ENCODE measurements at places on chromosomes 1 and 21. TPM values are rescaled to one million over a fixed set of nuclear protein-coding genes. Genes with fewer than 3 reads are reported as not detected.

DNA sequence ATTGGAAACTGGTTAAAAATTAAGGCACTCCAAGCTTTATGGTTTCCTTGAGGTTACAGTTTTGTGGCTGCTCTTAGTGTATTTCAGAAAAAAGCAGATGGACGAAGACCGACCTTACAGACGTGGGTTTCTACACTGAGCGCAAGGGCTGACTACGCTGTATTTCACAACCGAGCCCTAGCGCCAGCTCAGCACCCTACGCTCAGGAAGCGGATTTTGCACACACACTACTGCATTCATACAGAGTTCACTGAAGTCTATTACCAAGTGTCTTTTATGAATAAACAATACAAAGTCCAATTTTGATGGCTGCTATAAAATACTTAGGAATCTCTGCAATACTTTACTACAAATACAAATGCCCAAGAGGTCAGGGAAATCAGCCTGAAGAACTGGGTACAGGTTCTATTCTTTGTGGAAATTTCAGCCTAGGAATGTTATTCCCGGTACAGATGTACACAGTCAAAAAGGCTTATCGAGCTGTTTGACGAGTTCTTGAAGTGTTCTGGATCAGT is 23.8 kb downstream of the PTTG1IP start:
- no peak for DNase-seq

DNA sequence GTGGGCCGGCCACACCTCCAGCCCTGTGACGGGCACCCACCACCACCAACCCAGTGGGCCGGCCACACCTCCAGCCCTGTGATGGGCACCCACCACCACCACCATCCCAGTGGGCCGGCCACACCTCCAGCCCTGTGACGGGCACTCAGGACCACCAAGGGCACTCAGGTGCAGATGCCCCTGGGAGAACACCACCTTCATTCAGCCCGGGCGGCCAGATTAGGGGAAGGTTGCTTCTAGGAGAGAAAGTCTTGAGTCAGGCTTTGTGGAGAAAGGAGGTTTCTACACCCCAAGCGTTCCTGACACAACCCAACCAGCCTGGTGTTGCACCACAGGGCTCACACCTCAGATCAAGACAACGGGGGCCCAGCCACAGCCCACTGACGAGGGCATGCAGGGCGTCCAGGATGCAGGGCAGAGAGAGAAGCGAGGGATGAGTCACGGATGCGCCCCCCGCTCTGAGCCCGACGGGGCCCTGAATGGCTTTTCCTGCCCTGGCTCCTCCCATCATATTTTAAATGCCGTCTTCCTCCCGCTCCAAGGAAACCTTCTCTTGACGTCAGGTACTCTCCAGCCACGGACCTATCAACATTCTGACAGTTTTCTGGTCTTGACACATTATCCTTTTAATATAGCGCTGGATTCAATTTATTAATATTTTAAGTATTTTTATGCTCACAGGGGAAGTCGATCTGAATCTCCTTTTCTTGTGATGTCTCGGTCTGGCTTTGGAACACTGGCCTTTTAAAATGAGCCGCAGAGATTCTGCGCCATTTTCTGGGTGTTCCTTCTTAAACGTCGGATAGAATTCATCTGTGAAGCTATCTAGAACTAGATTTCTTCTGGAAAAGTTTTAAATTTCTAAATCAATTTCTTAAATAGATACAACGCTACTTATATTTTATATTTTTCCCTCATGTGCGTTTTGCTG is 631 bp upstream of the SPATC1L start:
- peak; percentile 8 for DNase-seq

- no peak for DNase-seq
These were observed 54.9 kb downstream of the ENAH start for GRCh38 chr1:225597926-225598575.

DNA sequence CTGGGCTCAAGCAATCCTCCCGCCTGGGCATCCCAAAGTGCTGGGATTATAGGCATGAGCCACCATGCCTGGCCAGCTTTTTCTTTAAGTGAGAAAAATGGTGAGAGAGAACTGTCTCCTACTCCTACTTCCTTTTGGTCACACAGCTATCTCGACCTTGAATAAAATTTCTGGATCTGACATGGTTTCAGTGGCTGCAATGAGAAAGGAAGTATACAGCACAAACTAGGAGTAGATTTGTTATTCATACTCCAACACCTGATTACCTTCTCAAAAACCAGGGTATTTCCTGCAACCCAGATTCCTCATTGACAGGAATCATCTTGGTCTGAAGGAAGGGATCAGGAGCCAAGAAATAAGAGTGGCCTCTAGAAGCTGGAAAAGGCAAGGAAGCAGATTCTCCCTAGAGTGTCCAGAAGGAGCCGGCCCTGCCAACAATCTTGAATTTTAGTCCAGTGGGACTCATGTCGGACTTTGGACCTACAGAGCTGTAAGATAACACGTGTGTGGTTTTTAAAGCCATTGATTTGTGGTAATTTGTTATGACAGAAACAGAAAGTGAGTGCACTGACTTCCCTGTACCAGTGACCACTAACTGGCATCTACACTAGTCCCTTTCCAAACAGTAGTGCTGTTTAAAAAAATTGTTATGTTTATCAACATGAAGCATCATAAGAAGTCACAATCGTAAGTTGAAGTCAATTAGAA is 516.6 kb downstream of the SMYD3 start:
- no peak for DNase-seq

S100A10 gene
- total RNA-seq, result 340 TPM

DNA sequence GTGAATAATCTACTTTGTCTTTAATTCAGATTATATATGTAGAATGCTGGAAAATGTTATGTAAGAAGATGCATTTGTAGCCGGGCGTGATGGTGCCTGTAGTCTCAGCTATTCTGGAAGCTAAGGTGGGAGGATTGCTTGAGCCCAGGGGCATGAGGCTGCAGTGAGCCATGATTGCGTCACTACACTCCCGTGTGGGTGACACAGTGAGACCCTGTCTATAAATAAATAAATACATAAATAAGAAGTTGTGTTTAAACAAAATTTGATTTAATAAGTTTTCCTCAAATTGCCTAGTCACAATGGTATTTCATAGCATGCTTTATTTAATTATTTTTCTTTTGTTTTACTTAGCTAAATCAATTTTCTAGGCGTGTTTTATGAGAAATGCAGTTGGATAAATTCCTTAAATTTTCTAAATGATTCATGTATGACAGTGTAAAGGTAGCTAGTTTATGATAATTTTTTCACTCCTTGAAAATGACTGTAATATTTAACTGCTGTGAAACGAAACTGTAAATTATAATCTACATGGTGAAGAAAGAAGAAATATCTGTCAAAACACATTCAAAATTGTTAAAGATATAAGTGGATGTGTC is 232.6 kb downstream of the SRGAP2C start:
- no peak for DNase-seq

- no peak for DNase-seq
These were observed 13.5 kb downstream of the KCNK1 start for GRCh38 chr1:233627376-233627775.

DNA sequence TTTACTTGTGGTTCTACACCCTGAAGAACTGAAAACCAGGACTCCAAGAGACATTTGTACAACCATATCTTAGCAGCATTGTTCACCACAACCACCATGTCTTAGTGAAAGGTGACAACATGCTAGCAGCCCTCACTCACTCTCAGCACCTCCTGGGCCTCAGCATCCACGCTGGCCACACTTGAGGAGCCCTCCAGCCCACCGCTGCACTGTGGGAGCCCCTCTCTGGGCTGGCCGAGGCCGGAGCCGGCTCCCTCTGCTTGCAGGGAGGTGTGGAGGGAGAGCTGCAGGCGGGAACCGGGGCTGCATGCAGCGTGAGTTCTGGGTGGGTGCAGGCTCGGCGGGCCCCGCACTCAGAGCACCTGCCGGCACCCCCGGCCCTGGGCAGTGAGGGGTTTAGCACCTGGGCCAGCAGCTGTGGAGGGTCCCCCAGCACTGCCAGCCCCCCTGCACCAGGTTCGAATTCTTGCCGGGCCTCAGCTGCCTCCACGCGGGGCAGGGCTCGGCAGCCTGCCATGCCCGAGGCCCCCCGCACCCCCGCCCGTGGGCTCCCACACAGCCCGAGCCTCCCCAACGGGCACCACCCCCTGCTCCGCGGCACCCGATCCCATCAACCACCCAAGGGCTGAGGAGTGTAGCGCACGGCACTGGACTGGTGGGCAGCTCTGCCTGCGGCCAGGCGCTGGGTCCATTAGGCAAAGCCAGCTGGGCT is 9.2 kb downstream of the C1orf159 start:
- no peak for DNase-seq

PAPPA2 gene
- not detected for total RNA-seq

GRCh38 chr1:30404341-30404740 is 319.0 kb downstream of the MATN1 start:
- DNase-seq, result no peak

DNA sequence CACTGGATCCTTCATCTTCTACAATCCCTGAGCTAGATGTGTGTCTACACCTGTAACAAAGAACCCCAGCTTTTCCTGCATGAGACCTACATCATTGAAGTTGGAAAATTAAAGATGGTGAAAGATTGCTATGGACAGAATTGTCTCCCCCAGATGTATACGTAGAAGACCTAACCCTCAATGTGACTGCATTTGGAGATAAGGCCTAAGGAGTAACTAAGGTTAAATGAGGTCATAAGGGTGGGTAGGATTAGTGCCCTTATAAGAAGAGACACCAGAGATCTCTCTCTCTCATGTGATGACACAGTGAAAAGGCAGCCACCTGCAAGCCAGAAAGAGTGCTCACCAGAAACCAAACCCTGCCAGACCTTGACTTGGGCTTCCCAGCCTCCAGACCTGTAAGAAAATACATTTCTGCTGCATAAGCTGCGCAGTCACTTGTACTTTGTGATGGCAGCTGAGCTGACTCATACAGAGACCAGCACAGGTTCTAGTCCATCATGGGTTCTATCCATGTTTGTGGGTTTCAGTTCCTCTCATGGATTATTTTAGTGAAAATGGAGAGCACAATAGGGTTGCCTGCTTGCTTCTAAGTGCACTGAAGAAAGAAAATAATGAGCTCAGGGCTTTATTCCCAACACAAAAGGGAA is 180.8 kb downstream of the TPR start:
- DNase-seq, result no peak

Data from HCT116 (cell line).